Iris pigment epithelial cell (primary cell): ENCODE measurements at places on chromosomes 7 and 10.
A peak's percentile ranks its signal among the peaks of the same experiment; 100 is the strongest.

DNA sequence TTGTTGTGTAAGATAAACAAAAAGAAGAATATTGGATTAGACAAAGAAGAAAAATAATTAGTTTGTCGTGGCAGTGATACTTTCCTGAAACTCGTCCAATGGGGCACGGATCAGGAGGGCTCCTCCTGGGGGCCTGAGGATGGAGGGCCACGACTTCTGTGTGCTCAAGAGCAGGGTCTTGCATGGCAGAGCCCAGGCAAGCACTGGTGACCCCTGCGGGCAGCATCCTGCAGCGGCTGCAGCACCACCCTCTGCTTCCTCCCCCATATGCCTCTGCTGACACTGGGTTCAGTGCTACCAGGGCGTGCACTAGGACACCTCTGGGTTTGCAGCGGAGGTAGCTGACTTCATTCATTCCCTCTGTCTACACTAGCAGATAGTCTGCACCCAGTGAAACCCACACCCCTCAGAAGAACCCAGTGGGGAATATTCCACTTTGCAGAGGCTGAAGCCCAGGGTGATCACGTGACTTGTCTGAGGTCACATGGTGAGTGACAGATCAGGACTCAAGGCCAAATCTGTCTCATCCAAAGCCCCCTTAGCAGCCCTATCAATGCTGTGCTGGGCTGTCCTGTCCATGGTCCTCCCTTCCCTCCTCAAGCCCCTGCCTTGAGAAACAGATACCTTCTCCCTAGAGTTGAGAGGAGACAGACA, 375.5 kb downstream of the TCERG1L start:
- no peak for DNase-seq

- no peak for DNase-seq
Observed at GRCh38 chr10:27451054-27451453, 53.0 kb upstream of the RAB18 start.

GRCh38 chr10:37816290-37816689, 41.1 kb downstream of the ZNF248 start:
- no peak for DNase-seq

- DNase-seq: no peak
Observed at GRCh38 chr10:118817328-118818068, 62.7 kb upstream of the CACUL1 start.

DNA sequence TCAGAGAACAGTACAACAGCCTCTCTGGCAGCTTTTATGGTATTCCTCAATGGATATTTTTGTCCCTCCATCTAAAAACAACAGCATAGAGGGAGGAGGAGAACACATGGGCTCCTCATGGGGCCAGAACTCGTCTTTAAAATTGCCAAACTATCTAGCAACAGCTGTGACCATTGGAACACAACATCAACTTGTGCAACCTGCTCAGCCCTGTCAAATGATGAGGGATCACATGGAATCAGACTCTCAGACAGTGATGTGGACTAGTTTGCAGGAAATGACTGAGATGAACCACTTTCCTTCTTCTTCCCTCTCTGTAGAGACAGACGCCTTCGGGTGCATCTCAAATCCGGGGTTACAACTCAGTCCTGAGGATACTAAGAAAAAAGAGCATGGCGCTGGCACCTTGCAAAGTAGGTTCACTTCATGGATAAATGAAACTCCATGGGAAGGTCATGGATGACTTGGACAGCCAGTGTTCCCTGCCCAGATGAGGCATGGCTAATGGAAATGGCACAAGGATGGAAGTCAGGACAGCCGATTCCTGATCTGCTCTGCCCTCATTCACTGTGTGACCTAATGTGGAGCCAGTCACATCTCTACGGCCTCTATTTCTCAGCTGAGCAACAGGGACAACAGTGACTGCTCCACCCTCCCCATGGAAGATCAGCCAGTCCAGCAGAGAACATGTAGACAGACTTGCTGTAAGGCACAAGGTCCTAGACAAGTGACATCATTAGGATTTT, 24.6 kb upstream of the DGKI start:
- DNase-seq: peak; percentile 59

DNA sequence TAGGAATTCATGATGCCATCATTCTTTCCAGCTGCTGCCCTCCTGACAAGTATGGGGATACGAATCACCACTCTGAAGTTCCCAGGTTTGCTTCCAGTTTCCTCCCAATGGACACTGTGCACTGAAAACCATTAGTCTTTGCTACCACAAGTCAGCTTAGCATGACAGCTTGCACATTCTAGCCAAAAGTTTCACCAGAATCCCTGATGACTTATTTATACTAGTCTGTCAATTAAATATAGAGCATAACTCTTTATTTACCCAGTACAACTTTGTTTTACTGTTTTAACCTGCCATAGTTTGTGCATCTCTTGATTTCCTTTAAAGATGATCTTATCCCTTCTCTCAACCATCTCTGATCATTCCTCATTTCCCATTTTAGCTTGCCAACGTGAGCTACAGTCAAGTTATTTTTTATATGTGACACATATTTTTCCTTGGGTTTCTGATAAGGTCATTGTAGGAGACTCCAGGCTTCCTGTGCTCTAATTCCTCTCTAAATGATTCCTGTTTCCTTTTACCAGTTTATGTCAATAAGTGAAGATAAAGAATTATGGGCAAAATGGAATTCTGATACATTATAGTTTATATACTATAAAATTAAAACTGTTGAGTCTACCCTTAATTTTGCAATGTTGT, 167.5 kb upstream of the MEOX2 start:
- no peak for DNase-seq

DNA sequence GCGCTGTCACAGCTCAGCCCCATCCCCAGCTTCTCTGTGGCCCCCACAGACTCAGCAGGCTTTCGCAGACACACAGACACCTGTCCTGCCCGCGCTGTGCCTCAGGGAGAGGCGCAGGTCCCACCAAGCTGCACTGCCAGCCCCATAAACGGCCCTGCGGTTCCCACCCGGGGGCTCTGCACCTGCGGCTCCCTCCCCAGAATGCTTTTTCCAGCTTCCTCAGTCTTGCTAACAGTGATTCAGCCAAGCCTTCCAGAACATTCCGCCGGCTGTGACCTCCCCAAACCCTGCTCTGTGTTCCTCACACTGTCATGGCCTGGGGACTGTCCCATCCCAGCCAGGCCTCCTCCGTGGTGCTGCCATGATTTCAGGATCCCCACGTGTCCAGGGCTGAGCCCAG, 27.8 kb upstream of the TNRC18 start:
- no peak for DNase-seq

DNA sequence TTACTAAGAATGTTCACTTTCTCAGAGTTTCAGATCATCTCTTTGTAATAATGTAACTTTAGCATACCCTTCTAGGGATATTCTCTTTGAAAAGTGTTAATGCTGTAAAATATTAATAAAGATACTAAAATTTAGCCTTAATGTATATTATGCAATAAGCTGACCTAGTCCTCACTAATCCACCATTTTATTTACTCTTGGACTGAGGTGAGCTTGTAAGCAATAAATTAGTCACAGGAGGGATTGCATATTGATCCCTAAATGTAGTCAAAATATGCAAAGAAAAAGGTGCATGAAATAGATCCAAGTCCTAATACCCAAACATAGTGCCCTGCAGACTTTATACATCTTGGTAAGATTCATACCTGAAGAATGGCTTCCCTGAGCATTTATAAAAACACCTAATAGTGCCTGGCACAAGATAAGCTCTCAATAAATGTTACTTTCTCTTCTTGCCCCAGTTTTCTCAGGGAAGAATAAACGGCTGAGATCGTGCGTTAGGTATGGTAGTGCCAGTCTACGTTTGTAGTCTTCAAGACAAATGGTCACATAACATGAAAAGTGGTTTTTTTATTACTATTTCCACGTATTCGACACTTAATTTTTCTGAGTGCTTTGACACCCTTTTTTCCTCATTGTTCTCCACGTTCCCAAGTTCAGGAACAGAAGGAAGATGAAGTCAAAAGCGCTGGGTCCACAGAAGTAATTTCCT, 14.3 kb downstream of the INSIG1 start:
- DNase-seq: no peak

GRCh38 chr10:113450046-113450804, 102.6 kb upstream of the HABP2 start:
- no peak for DNase-seq

DNA sequence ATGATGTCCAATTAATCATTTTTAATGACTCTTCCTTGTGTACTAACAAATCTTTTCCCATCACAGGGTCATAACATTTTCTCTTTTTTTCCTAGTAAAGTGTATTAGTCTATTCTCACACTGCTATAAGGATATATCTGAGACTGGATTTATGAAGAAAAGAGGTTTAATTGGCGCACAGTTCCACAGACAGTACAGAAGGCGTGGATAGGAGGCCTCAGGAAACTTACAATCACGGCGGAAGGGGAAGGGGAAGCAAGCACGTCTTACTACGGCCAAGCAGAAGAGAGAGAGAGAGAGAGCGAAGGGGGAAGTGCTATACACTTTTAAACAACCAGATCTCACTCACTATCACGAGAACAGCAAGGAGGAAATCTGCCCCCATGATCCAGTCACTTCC, 359.4 kb upstream of the NFE2L3 start:
- no peak for DNase-seq

GRCh38 chr10:77909021-77909748, 17.4 kb downstream of the DLG5 start:
- no peak for DNase-seq

GRCh38 chr10:62323751-62324150, 50.4 kb upstream of the ZNF365 start:
- peak; percentile 16 for DNase-seq

DNA sequence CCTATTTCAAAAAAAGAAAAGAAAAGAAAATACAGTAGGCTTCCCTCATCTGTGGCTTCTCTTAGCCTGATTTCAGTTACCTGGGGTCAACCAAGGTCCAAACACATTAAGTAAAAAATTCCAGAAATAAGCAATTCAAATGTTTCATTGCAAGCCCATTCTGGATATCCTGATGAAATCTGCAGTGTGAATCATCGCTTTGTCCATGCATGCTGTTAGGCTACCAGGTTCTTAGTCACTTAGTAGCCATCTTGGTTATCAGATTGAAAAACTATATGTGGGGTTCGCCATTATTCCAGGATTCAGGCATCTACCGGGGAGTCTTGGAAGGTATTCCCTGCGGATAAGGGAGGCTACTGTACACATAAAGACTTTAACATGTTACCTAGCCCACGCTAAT, 991 bp upstream of the FAM204A start:
- DNase-seq: peak; percentile 57

GRCh38 chr10:29114141-29114540, 174.7 kb upstream of the LYZL1 start:
- no peak for DNase-seq

- DNase-seq: no peak
Observed at GRCh38 chr7:84013616-84014240, 180.9 kb downstream of the SEMA3A start.

DNA sequence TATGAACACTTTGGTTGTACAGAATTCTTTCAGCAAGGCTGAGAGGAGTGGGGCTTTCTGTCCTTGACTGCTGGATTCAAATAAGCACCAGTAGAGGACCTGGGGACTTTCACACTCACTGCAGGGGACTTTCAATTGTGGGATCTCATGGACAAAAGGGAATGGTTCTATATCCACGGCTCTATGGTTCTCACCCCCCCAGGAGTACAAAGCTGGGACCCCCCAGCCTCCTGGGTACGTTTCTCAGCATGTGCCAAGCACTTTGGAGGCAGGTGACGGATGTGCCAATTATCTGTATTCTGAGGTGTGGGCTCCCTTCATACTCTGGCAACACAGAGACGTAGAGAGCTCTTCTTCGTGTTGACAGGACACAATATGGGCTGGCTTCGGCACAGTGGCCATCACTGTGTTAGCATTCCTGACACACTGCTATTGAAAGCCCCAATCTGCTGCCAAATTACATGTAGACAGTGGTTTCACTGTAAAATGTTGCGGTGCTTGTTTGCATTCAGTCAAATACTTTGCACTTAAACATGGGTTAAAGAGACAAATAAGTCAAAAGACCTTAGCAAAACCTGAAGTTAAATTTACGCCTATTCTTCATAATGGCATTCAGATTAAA, 92.7 kb upstream of the SAMD8 start:
- DNase-seq: no peak

DNA sequence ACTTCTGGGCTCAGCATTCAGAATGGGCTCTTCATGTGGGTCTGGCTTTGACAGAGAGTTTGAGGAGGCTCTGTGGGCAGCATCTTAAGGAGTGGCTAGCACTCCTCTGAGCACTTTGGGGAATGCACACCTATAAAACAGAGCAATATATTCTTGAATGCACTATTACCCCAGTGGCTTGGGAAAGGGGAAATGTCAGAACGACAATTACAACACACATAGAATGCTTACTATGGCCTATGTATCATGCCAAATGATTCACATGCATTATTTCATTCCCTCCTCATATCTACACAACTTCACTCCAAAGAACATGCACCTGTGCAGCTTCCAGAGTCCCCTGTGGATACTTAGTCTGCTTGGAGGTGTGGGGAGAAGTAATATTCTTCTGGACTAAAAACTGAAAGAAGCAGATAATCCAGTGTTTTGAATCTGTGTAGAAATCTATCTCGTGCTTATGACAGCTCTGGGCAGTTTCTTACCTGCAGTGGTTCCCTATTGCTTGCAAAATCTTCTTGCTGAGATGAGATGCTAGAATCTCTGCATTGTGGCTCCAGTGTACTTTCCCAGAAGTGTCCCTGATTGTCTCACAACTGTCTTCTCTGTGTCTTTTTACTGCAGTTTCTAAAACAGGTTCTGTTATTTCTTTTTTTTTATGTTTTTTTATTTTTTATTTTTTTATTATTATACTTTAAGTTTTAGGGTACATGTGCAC, 5.5 kb upstream of the MGAM start:
- no peak for DNase-seq

- DNase-seq: no peak
Observed at GRCh38 chr10:86799188-86799845, 42.9 kb downstream of the BMPR1A start.

- no peak for DNase-seq
Observed at GRCh38 chr7:153642989-153643388, 409.2 kb upstream of the DPP6 start.

GRCh38 chr10:92972066-92972870, 88.3 kb upstream of the CYP26C1 start:
- DNase-seq: peak; percentile 90

DNA sequence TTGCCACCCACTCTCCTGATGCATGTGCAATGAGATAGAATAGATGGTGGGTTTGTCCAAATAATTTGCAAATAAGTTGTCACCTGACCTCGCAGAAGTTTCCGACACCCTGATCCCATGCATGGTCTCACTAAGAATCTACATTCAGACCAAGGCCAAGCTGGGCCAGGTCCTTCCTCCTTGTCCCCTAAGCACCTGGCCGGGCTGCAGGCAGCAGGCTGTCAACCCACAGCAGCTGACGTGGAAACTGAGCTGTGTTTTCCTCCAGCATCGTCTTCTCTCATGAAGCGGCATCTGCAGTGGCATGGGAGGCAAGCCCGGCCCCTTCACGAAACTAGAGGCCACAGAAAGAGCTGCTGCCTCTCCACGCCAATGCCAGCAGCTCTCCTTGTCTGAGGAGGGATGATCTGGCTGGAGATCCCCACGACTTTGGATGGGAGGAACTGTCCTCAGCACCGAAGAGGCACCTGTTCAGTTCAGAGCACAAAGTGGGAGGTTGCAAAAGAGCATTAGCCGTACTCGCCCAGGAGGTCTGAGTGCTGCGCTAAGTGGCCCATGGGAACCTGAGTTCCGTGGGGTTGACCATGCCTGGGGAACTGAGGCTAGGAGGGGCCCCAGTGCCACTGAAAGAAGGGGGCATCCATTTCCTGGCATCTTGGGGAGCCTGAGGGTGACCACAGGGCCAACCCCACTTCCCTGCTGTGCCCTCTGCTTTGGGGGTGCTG, 110.5 kb upstream of the INSIG1 start:
- DNase-seq: no peak
